ENCODE measurements at places on chromosomes 5 and 9. TPM values are rescaled to one million over a fixed set of nuclear protein-coding genes. Genes with fewer than 3 reads are reported as not detected.

DNA sequence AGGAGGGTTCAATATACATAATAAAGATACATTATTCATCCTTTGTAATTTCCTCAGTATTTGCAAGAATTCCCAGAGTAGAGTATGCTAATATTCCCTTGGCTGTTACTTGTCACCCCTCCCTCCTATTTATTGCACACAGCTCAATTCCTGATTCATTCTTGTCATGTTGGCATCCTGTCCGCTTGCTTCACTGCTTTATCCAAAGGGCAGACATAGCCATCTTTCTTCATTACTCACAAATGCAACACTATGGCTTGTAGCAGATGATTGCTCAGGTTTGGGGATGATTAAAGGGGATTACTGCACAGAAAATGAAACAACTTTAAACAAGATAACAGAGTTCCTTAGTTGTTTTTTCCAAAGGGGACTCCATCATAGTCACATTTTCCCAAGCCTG is 1.2 kb upstream of the IL33 start:
- no peak for DNase-seq

- no peak for DNase-seq
Observed at GRCh38 chr9:131398204-131398603, 4.3 kb downstream of the PRRC2B start.

DNA sequence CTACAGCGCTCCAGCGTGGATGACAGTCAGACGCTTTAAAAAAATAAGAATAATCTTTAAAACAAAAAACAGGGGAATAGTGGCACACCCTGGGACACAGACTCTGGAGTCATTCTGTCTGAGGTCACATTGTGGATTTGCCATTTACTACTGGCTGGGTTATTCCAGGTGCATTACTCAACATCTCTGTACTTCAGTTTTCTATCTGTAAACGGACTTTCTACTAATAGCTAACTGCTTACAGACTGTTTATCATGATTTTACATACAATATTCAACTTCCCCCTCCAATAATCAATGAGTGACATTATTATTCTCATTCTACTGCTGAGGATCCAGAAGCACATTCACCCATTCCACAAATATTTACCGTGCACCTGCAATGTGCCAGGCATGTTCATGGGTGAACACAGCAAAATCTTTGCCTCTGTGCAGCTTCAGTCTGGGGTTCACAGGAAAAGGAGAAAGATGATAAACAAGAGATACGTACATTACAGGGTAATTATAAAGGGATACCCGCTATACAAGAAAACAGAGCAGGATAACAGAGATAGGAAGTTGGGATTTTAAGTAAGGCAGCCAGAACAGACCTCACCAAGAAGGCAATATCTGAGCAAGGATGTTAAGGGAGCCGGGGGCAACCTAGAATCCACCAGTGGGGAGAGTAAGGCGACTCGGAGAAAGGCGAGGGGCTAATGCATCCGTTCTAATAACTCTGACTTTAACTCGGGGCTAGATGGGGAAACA is 984 bp upstream of the RAD23B start:
- no peak for DNase-seq

DNA sequence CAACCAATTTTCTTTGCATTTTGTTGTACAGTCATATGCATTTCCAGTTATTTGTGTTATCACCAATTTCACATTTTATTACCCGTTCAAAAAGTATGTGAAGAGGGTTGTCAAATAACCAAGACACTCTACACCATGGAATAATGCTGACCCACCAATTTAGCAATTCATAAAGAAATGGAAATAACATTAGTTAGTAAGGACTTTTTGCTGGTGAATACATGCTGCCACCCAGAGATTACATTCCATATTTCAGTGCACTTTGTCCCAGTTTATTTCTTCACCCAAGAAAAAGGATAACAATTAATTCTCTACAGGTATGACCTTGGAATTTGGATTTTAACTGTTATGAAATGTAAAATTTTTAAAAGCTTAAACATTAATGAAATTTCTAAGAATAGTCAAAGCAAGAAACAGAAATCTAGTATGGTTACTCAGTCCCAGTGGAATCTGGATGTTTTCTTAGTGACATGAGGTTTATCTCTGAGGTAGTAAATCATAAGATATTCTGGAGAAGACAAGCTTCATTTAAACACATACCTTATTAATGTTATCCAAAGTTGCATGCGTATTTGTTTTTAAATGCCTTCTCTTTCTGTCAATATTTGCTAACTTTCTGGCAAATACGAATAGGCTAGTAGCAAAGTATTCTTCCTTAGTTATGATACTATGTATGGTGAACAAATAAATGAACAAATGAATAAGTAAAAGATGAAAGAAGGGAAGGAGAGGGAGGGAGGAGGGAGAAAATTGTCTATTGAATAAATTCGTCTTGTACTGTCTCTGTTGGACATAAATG is 100.6 kb downstream of the CETN3 start:
- DNase-seq = no peak

DNA sequence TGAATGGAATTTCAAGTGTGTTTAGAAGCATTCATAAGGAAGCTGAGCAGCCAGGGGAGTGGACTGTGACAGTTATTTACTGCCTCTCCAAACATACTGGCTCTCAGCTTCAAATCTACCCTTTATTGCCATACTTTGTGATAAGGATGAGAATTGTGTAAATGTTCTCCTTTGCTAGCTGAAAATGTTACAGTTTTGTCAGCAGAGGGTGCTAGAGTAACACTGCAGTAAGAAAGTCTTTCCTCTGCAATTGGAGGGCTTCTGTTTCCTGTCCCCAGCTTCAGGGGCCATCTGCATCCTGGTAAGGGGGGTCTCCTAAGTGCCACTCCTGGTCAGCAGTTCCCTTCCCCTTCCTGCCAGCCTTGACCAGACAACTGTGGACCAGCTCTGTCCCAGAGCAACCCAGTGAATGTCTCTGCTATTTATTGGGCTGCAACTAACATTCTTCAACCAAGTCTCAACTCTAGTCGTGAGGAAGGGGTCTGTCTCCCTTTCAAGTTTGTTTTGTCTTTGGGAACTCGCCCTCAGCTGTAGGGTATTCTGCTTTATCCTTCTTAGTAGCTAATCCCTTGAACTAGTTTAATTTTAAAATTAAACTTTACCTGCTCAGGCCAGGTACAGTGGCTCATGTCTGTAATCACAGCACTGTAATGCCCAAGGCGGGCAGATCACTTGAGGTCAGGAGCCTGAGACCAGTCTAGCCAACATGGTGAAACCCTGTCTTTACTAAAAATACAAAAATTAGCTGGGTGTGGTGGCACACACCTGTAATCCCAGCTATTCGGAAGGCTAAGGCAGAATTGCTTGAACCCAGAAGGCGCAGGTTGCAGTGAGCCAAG is 45.3 kb downstream of the RAPGEF6 start:
- DNase-seq = no peak

- DNase-seq = no peak
Observed at GRCh38 chr5:65924366-65925043, 1.9 kb upstream of the ERBIN start.

GRCh38 chr5:81065492-81065891 is 105.3 kb downstream of the RASGRF2 start:
- DNase-seq = no peak

DNA sequence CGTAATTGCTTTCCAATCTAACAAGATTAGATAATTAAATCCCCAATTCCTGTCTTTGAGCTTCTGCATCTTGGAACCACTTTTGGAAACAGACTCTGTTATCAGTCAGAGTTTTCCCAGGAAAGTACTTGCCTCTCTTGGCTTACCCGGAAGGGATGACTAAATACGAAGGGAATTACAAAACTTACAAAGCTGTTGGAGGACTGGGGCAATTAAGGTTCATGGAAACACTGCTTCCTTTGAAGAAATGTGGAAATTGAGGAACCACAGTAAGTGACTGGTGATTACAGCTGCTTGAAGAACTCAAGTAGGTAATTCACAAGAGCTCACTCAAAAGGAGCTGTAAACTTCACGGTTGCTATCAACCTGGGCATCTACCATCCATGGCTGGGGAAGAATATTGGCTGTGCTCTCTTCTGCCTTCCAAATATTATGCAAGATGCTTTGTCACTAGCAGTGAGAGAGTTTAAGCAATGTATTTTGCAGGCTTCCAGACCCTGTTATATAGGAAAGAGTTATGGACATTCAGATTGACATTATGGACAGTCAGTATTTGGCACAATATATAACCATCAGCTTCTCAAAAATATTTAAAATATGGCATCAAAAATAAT is 104.6 kb upstream of the MAN2A1 start:
- DNase-seq = no peak

- no peak for DNase-seq
Observed at GRCh38 chr5:181053488-181054121, 13.5 kb downstream of the BTNL9 start.

GRCh38 chr9:116323012-116323411 is 169.4 kb downstream of the PAPPA start:
- DNase-seq = no peak

GRCh38 chr5:102754767-102755431 is at the start of gene PAM:
PAM (plus strand) TSS chr5:102755305; CDS start chr5:102866196, 110,891 bp downstream.
- peak; percentile 69 for DNase-seq

DNA sequence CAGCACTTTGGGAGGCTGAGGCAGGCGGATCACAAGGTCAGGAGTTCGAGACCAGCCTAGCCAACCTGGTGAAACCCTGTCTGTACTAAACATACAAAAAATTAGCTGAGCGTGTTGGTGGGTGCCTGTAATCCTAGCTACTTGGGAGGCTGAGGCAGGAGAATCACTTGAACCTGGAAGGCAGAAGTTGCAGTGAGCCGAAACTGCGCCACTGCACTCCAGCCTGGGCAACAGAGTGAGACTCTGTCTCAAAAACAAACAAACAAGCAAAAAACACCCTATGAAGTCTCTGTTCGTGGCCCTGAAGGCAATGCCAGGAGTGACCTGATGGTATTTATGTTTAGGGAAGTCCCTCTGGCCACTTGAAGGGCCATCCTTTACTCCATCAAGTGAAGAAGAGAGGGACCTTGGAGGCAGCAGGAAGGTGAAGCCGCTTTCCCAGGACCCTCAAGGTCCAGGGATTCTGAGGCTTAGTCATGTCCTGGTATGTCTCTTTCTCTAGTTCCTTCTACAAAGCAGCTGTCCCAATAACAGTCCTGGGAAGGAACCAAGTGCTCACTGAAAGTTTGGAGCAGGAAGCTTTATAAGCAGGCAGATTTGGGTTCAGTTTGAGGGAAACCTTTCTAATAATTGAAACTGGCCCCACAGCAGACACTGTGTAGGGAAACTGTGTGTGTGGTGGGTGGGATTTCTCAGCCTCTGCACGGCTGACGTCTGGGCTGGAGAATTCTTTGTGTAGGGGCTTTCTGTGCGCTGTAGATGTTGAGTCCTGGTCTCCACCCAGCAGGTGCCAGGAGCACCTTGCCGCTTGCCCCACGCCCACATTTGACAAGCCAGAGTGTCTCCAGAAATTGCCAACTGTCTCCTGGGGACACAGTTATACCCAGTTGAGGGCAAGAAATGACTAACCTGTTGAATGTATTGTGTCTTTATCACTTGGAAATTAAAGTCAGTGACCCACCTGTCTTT is 12.5 kb downstream of the PHF2 start:
- no peak for DNase-seq

DNA sequence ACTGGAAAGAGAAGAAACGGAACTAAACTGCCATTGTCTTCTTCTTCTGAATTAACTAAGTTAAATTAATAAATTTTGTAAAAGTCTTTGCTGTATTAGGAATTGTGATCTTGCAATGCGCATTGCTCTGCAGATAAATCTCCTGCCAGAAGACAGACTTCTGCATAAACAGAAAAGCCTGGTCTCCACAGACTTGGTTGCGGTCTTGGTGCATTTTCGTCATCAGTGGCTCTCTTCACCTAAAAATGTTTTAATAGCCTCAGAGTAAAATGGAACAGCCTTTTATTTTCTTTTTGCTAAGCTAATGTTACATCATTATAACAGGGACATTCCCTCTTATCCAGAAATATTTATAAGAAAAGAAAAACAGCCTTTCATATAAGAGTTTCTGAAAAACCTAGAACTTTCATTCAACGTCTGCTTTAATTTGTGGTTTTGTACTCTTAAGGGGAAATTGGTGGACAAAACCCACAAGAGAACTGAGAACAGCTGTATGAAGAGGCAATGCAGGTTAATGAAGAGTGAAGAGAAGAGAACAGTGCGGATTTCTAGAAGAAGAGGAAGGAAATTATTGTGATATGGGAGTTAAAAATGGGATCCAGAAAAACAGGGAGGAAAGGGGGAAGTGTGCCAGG is 10.1 kb downstream of the IFNA5 start:
- DNase-seq = no peak

GRCh38 chr5:138752951-138753793 is at the start of gene CTNNA1:
CTNNA1 (plus strand) TSS chr5:138753425; CDS start chr5:138781925, 28,500 bp downstream.
- DNase-seq = peak; percentile 79

DNA sequence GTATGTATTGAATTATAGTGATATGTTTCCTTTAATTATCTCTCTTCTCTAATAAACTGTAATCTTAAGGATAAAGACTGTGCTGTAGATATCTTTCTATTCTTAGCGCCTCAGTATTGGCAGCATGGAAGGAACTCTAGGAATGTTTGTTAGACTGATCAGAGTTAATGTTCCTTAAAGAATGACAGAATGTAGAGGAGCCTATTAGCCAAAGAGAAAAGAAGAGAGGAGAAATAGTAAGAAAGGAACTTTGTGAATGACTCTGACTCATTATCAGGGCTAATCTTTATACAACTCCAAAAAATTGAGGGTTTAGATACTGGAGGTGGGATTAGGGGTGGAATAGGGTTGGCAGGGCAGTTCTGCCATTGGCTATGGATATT is 59.0 kb upstream of the NUDT12 start:
- no peak for DNase-seq

DNA sequence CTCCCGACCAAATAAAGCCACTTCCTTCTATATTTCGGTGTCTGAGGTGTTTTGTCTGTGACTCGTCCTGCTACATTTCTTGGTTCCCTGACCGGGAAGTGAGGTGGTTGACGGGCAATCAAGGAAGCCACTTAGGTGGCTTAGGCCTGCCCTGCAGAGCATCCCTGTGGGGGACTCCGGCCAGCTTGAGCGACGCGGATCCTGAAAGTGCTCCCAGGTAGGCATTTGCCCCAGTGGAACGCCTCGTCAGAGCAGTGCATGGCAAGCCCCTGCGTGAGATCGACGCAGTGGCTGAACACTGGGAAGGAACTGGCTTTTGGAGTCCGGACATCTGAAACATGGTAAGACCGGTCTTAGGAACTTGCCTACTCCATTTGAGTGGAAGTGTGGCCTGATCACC is 157.2 kb upstream of the COX7C start:
- no peak for DNase-seq

DNA sequence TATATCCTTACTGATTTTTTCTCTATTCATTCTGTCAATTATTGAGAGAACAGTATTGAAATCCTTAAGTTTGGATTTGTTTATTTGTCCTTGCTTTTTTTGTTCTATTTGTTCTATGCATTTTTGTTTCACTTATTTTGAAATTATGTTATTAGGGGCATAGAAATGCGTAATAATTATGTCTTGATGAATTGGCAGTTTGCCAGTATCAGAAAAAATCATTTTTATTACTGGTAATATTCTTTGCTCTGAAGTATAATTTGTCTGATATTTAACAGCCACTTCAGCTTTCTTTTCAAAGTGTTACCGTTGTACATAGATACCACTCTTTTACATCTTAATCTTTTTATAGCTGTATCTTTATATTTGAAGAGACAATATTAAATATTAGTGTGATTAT is 2090.9 kb upstream of the WWC1 start:
- no peak for DNase-seq

Gene CCDC180
- total RNA-seq = 8.2 TPM

Gene DMRTA1
- 1.6 TPM for total RNA-seq

Gene PCDHA1
- total RNA-seq = not detected

Gene PCDHB12
- 5.0 TPM for total RNA-seq

Gene TAF1L
- total RNA-seq = not detected

Gene PTGES
- 25.3 TPM for total RNA-seq

Gene MEF2C
- 27.4 TPM for total RNA-seq

Gene GARIN3
- not detected for total RNA-seq
